Activated CD8-positive, alpha-beta memory T cell treated with anti-CD3 and anti-CD28 coated beads for 24 hours (primary cell): ENCODE measurements at places on chromosomes 2 and 18.

GRCh38 chr2:30425326-30425725 lies 21.7 kb upstream of the LCLAT1 start:
- DNase-seq, result no peak

GRCh38 chr2:218278531-218279360 lies 8.4 kb downstream of the PNKD start:
- no peak for DNase-seq

DNA sequence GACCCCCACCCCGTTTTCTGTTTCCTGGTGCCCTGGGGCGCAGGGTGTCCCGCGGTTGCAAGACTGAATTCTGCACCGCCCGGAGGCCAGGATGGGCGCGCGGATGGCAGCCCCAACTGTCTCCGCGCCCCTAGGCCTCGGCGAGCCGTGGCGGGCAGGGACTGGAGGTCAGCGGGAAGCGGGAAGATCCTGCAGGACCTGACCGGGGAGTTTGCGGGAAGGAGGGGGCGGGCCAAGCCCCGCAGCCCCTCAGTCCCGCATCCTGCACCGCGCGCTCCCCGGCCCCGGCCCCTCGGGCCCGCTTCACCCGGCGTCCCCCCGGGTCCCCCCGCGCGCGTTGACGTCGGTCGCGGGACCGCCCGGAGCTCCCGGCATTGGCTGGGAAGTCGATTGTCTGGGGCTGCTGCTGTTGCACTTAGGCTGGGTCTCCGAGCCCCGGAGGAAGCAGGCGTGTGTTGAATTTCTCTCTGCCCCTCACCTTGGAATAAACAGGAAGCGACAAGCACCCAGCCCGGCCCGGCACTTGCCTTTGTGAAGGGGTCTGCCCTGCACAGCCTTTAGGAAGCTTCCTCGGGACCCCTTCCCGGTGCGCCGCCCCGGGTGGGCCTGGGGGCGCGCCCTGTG lies at the start of gene LDLRAD4:
LDLRAD4 (plus strand) TSS at position 393 of the 624 bp plus-strand sequence.
- DNase-seq, result peak; percentile 74

DNA sequence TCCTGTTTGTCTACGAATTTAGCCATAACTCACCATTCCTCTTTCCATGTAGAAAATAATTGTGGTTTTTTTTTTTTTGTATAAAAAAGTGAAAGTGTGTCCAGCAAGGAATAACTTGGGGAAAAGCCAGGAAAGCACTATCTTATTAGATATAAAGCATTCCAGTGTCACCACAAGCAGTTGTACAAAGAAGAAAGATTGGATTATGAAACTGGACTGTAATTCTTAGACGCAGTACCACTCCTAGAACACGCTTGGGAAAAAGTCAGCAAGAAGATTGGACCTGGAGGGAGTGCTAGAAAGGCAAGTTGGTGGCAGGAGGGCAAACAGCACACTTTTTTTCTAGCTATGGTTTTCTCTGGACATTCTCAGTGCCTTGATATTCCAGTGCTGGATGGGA lies 186.7 kb downstream of the PARD3B start:
- no peak for DNase-seq
